ENCODE measurements at places on chromosomes 12 and 14. TPM values are rescaled to one million over a fixed set of nuclear protein-coding genes. Genes with fewer than 3 reads are reported as not detected.
A peak's percentile ranks its signal among the peaks of the same experiment; 100 is the strongest.

IFNG gene
- not detected for polyA plus RNA-seq

OSGEP gene
- 41.9 TPM for polyA plus RNA-seq

DHRS2 gene
- polyA plus RNA-seq: 0.10 TPM

- DNase-seq: no peak
Observed at GRCh38 chr14:97638864-97639263, 841.7 kb downstream of the VRK1 start.

DNA sequence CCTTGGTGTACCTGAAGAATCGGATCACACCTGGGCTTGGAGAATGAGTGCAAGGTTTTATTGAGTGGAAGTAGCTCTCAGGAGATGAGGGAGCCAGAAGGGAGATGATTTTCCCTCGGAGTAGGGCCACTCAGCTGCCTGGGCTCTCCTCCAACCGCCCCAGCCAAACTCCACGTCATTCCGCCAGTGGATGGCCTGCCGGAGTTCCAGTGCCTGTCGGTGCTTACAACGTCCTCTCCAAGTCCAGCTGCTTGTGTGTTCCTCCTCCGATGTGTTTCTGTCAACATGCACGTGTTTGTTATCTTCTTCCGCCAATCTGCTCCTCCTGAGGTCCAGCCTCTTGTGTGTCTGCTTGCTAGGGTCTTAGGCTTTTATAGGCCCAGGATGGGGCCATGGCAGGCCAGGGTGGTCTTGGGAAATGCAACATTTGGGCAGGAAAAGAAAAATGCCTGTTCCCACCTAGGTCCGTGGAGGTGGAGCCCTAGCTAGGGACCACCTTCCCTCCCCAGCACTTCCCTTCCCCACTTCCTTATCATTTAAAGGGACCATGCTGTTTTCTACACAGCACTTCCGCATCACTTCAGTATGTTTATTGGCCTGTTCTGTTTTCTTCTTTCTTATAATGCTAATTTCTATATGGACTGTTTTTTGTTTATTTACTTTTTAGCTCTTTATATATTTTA, 343.2 kb downstream of the PDZRN4 start:
- DNase-seq: peak; percentile 77

DNA sequence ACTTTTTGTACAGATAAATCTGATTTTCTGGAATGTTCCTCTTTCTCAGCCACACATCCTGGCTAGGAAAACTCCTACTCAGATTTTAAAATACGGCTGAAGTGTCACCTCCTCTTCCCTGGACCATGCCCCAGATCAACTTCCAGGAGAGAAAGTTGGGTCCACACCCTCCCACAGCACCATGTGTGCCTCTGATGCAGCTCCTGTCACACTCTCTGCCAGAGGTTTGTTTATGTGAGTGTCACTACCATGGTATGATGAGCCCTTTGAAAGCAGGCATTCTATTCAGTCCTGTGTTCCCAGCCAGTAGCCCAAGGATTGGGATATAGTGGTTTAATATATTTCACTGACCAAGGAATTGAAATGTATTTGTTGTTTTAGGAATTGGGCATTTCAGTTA, 287.2 kb upstream of the ATP2B1 start:
- no peak for DNase-seq
